ENCODE measurements at places on chromosomes 1 and 21.

GRCh38 chr21:37155186-37155585, 82.1 kb downstream of the TTC3 start:
- no peak for DNase-seq

DNA sequence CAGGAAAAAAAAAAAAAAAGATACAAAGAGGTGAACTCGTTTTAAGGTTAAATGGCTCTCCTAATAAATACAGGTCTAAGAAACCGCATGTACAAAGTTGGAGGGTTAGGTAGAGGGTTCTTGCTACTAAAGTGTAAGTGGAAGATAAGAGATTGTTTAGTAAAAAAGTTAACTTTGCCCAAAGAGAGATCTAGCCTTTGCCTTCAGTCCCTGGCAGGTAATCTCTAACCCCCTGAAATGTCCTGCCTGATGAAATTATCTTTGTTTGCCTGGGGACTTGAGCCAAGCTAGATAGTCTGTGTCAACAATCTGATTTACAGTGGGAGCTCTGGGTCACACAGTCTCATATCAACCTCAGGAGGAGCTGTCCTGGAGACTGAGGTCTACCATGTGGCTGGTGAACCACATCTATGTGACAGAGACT, 57.6 kb downstream of the TRIM33 start:
- DNase-seq = no peak

DNA sequence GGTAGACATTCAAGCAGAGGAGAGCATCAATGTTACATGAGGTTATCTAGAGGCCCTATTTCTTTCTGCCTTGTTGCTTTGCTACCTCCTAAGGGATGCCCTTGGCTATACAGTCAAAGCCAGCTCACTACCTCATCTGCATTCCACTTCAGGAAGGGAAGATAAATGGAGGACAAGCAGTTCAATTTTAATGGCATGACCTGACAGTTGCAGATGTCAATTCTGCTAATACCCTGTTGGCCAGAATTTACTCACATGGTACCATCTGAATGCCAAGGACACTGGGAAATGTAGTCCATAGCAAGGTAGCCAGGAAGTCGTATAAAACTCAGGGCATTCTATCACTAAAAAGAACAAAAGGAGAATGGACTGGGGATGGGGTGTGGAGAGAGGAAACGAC, 31.5 kb downstream of the PALMD start:
- no peak for DNase-seq

GRCh38 chr1:85940656-85941306, 215.8 kb downstream of the COL24A1 start:
- DNase-seq = no peak

DNA sequence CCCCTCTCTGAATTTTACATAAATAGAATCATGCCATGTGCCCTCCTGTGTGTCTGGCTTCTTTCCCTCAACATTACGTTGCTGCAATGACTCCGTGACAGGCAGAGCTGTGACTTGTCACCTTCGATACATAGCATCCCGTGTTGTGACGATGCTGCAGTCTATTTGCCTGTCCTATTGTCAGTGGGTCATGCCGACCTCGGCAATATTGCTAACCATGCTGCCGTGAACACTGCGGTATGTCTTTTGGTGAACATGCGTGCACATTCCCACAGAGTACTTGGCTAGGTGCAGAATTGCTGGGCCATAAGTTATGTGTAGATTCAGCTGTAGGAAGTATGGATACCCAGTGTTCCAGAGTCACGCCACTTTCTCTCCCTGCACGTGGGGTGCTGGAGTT, 36.3 kb upstream of the TTC34 start:
- DNase-seq = no peak

DNA sequence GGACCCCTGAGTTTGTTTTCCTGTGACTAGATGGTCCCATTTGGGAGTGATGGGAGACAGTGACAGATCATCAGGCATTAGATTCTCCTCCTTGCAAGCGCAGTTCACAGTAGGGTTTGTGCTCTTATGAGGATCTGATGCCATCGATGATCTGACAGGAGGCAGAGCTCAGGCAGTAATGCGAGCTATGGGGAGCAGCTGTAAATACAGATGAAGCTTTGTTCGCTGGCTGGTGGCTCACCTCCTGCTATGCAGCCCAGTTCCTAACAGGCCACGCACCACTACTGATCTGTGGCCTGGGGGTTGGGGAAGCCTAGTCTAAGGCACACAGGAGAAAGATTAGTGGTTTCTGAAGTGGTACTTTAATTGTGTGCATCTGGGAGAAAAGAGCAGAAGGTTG, 7.1 kb upstream of the PLPP3 start:
- DNase-seq = no peak

GRCh38 chr1:87942165-87942564, 613.5 kb downstream of the LMO4 start:
- DNase-seq = no peak

- no peak for DNase-seq
These were observed 34.2 kb upstream of the JUN start for GRCh38 chr1:58818075-58818474.

DNA sequence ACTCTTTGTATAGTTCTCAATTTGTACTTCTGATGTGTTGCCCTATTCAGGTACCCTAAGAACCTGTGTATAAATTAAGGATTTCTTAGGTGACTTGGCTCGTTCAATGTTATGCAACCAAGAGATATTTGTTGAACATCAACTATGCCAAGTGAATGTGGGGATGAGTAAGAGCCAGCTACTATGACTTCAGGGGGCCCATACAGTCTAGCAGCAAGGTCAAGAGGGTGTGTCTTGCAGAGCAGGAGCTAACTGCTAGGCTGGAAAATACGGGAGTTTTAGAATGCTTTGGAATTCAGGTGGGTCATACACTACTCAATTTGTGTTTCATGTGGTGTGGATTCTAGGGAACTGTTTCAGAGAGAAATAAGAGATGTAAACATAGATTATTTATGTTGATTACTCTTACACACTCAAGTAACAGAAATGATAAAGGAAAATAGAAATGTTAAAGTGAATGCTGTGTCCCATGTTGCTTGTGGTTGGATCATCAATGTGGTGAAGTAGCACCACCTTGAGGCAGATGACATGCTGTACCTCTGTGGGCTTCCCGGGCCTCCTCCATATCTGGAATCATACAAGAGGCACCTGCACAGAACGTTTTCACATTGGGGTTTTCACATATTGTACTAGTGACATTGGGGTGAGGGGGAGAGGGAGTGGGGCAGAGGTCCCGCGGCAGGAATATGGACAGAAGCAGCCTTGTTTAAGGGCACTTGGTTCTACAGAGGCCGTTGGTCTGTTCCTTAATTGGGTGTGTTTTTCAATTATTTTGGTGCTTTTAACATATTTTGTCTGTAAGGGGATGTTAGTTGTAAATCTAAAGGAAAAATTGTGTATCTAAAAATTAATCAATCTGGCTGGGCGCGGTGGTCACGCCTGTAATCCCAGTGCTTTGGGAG, 12.4 kb downstream of the ARPC5 start:
- no peak for DNase-seq

DNA sequence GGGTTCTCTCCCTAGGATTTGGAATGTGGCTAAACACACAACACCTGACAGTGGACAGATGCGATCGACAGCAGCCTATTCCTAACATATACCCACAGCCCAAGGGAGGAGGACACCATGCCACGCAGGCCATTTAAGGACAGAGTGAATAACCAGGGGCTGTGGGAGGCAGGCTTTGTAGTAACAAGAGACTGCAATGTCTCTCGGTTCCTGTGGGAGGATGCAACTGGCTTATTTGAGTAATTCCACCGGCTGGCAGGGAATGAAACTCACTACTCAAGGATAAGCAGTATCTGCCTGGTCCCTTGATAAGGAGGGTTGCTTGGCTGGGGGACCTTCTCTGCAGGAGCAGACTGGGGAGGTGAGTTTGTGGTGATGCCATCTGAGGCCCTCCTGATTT, 109.6 kb downstream of the PCP4 start:
- DNase-seq = no peak

DNA sequence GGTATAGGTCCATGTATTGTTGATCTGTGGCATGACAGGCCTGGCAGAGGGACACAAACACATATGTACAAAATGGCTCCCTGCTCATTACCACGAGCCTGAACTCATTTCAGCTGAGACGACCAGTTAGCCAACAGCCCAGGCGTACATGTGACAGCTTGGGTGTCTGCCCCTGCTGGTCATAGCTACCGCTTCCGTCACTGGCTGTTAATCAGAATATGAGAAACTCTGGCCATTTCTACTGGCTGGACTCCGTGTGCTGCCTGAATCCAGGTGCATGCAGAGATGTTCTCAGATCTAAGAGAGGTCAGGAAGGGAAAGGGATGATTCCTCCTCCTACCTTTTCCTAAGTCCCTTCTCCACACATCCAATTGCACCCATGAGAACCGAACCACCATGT, 144.5 kb downstream of the PBX1 start:
- DNase-seq = no peak

GRCh38 chr1:195789321-195789720, 818.9 kb downstream of the KCNT2 start:
- no peak for DNase-seq

DNA sequence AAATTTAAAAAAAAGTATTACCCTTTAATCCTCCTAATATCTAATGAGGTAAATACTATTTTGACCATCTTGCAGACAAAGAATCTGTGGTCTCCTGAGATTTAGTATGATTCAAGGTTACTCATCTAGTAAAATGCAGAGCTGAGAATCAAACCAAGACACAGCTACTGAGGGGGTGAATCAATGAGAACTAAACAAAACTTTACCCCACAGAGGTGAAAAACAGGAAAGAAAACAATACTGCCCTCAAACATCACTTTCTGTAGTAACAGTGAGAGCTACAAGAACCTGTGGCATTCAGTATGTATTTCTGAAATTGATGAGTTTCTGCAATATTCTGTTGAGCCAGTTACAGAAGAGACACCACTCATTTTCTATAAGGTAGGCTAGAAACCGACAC, 85.1 kb downstream of the JAK1 start:
- no peak for DNase-seq

DNA sequence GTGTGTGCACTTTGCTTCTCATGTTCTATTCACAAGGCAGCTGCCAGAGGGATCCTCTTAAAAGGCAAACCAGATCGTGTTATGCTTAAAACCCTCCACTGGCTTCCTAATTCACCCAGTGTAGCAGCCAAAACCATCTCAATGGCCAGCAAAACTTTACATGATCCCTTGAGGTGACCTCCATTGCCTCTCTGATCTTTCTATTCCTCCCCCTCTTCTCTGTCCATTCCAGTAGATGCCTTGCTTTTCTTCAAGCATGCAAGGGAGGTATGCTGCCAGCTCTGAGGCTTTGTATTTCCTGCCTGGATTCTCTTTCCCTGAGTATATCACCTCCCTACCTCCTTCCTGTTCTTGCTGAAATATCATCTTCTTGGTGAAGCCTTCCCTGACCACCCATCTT, 93.2 kb upstream of the KCNK2 start:
- no peak for DNase-seq

DNA sequence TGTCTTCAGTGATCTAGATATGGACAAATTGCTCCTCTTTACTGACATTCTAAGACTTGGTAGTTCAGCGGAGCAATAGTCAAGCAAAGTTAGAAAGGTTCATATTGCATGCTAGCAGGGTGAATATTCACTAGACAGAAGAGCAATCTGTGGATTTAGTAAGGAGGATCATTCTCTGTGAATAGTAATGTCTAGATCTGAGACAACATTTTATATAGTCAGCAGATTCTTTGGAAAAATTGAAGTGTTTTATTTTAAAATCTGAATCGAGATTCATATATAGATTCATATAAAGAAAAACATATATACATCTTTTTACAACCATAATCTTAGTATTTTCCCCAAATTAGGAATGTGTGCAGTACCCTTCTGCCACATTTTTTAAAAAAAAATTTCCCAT, 274.5 kb upstream of the BRINP3 start:
- no peak for DNase-seq

GRCh38 chr1:18045203-18045602, 62.4 kb upstream of the IGSF21 start:
- no peak for DNase-seq

GRCh38 chr1:84634536-84635205, 55.6 kb downstream of the SSX2IP start:
- no peak for DNase-seq

DNA sequence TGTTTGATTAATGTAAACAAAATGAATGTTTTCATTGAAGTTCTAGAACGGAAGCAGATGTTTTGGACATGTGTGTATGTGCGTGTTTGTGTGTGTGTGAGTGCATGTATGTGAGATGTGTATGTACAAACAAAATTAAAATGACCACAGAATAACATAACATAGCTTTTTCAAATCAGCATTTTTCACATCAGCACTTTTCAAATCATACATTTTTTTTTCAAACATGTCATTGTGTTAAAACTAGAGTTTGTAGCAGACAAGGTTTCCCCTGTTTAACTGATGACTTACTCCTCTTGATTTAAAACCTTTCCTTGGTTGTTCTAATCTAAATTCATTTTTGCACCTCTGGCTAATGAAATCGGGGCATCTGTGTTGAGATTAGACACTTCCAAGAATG, 35.6 kb upstream of the ZNHIT6 start:
- no peak for DNase-seq

DNA sequence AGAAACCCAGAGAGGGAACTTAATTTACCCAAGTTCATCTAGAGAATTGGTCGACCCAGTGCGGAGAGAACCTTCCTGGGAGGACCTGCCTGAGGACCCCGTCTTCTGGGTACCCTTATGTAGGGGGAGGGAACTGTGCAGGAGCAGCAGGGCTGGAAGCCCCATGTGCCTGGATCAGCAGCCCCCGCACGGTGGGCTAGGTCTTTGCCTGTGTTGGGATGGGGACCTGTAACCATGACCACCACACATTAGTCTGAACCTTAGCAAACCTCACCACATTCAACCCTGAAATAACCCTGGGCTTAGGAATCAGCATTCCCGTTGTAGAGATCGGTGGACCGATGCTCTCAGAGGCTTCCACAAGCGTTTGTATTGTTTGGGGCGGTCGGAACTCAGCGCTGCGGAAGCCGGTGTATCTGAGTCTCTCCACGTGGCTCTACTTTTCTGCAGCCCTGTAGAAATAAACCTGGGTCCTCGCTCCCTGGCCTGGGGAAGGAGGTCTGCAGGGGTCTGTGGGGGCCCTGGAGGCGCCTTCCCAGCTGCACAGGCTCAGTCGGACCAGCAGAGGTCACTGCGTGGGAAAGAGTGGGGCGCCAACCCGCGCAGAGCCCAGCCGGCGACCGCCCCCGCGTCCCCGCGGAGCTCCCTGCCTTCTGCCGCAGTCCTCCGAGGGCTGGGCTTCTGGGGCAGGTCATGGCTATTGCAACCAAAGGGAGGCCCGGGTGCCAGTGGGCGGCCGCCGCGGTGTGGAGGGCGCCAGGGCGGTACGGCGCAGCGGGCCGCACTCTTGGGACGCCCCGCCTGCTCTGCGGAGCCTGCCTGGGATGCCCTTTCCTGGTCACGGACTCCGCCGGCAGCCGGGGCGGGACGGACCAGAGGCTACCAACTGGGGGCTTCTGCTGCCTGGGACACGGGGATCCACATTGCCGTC, 36.2 kb upstream of the KCNA10 start:
- peak; percentile 69 for DNase-seq

GRCh38 chr1:117098287-117098890, 23.2 kb downstream of the TRIM45 start:
- no peak for DNase-seq

GRCh38 chr1:84709131-84709530, 18.9 kb upstream of the SSX2IP start:
- DNase-seq = no peak

All from mesothelial cell of epicardium (in vitro differentiated cells).